ENCODE measurements at places on chromosomes 5 and 9. TPM values are rescaled to one million over a fixed set of nuclear protein-coding genes. Genes with fewer than 3 reads are reported as not detected.

The INSL4 gene
- not detected for total RNA-seq

The LCNL1 gene
- 2.4 TPM for total RNA-seq

The CARD9 gene
- 2.9 TPM for total RNA-seq

The PCDHB7 gene
- 2.1 TPM for total RNA-seq

The ASB6 gene
- total RNA-seq: 28.1 TPM

The HRH2 gene
- total RNA-seq: 1.3 TPM

The C5orf52 gene
- not detected for total RNA-seq

The CCNO gene
- total RNA-seq: not detected

The LRRC19 gene
- not detected for total RNA-seq

The REEP2 gene
- total RNA-seq: 16.1 TPM

The INSL6 gene
- not detected for total RNA-seq

The DMRTA1 gene
- total RNA-seq: 0.49 TPM

Measured in hair follicle dermal papilla cell (primary cell).